ENCODE measurements at places on chromosomes 11 and 22. TPM values are rescaled to one million over a fixed set of nuclear protein-coding genes. Genes with fewer than 3 reads are reported as not detected.

DNA sequence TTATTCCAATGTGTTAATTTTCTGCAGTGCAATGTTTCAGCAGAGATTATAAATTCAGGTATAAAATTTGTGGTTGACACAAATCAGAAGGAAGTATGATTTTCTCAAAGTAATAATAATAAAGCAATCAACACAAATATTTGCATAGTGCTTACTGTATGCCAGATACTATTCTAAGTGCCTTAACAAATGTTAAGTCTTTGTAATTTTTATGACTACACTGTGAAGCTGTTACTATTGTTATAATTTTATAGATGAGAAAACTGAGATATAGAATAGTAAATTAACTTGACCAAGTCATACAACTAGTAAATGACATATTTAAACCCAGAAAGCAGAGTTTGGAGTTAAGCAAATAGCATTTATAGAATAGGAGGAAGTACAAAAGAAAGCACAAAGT, 16.4 kb upstream of the OR6X1 start:
- no peaks in the 10 kb centered on the region for H3K4me1 ChIP-seq
- DNase-seq: no peak
- H3K36me3 ChIP-seq: no peaks in the 10 kb centered on the region

The LARGE1 gene
- total RNA-seq: 10.6 TPM

The HBB gene
- total RNA-seq: 755 TPM

The KRTAP5-2 gene
- total RNA-seq: not detected

The KRTAP5-7 gene
- total RNA-seq: not detected

The MPZL2 gene
- 0.40 TPM for total RNA-seq

The FOLR1 gene
- 3.6 TPM for total RNA-seq

DNA sequence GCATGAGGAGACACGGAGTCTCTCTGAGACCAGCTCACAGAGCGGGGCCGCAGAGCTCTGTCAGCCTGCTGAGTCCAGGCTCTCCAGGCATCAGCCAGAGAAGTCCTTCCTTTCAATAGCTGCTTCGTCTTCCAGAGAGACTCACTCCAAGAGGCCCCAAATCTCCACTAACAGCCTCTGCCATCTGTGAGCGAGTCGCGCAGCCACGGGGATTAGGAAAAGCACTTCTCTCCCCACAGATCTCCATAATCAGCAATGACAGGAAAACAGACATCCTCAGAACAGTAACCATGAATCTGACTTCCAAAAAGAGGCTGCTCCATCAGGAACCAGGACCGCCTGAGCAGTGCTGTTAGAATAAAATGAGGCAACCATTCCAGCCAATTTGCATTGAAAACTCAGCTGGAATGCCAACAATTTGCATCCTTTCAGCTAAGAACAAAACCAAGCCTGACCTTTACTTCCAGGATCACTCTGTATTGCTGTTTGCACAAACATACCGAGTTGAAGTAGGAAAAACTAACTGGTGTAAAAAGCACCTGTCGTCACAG, 65.4 kb downstream of the SMCO4 start:
- DNase-seq: peak; percentile 30
- no peak overlapping the region for H3K4me3 ChIP-seq
- peaks cover 3% of the 10 kb centered on the region for H3K36me3 ChIP-seq

The MAP4K2 gene
- total RNA-seq: 7.4 TPM

DNA sequence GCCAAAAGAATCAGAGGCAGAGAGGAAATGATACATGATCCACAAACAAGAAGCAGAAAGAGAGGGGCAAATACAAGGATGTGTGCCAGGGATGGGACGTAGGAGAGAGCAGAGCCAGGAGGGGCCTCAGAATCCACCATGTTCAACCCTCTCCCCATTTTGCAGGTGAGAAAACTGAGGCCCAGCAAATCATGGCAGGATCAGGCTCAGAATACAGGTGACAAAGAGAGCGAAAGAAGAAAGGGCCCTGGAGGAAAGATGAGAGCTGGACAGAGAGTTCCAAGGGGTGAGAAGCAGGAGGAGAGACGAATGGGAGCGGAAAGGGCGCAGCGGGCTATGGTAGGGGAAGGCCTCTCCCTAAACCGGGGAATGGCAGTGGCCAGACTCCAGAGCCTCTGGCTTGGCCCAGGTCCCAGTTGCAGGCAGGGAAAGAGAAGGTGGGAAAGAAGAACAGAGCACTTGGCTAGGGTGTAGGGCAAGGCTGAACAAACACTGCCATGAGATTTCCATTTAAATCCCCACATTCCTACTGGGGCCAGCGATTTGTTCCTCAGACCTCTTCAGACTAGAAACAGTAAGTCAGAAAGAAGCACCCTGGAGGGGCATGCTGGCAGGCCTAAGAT, 44.4 kb upstream of the TSKU start:
- no peaks in the 10 kb centered on the region for H3K27me3 ChIP-seq
- peaks cover 27% of the 10 kb centered on the region for H3K4me1 ChIP-seq
- no peaks in the 10 kb centered on the region for H3K36me3 ChIP-seq
- no peak for DNase-seq

The KCNQ1 gene
- 0.84 TPM for total RNA-seq

The LINC01488 gene
- total RNA-seq: 0.04 TPM

DNA sequence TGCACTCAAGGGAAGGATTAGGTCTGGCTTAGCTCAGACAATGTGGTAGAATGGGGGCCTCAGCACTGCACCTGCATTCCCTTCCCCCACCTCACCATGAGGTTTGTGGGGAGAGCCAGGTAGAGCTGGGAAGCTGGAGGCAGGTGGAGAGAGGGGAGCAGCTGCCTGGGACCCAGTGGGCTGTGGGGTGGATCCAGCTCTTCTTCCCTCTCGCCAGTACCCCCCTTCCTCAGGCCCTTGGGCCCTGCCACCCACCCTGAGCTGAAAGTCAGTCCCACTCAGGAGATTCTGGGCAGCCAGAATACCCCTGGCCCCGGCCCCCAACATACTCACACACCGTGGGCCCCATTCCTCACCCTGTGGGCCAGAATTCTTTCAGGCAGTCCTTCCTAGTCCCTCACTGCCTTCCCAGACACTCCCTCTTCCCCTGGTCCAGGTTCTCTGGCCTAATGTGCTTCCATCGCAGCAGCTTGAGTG, 3.1 kb upstream of the POLD4 start:
- no peak overlapping the region for H3K4me3 ChIP-seq
- H3K4me1 ChIP-seq: peaks cover 63% of the 10 kb centered on the region
- H3K27me3 ChIP-seq: no peaks in the 10 kb centered on the region
- H3K36me3 ChIP-seq: no peaks in the 10 kb centered on the region
- no peak overlapping the region for H3K27ac ChIP-seq

- DNase-seq: peak; percentile 80
- H3K4me1 ChIP-seq: peaks cover 17% of the 10 kb centered on the region
- H3K4me3 ChIP-seq: no peak overlapping the region
- no peak overlapping the region for H3K27ac ChIP-seq
Observed at GRCh38 chr11:118198370-118198769, 21.9 kb upstream of the SCN2B start.

GRCh38 chr11:110335358-110335757, 38.9 kb upstream of the RDX start:
- no peaks in the 10 kb centered on the region for H3K4me1 ChIP-seq
- no peaks in the 10 kb centered on the region for H3K36me3 ChIP-seq
- H3K27ac ChIP-seq: no peak overlapping the region
- no peaks in the 10 kb centered on the region for H3K27me3 ChIP-seq

The YPEL4 gene
- 0.53 TPM for total RNA-seq

The OR51B4 gene
- 0.09 TPM for total RNA-seq

DNA sequence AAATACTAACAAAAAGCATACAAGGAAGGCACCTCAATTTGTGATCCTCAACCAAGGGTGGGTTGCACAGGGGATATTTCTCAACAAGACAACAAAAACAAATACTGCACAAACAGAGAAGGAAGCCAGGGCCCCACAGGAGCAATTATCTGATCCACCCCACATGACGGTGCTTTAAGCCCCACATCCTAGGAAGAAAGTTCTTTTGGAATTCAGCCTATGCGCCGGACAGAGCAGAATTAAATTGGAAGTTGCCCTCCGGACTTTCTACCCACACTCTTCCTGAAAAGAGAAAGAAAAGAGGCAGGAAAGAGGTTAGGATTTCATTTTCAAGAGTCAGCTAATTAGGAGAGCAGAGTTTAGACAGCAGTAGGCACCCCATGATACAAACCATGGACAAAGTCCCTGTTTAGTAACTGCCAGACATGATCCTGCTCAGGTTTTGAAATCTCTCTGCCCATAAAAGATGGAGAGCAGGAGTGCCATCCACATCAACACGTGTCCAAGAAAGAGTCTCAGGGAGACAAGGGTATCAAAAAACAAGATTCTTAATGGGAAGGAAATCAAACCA, 40.6 kb downstream of the OSBP start:
- H3K4me3 ChIP-seq: no peak overlapping the region
- H3K27ac ChIP-seq: no peak overlapping the region
- H3K36me3 ChIP-seq: peaks cover 41% of the 10 kb centered on the region
- no peaks in the 10 kb centered on the region for H3K27me3 ChIP-seq
- H3K4me1 ChIP-seq: no peaks in the 10 kb centered on the region
- DNase-seq: no peak

GRCh38 chr11:68968306-68969250, 12.2 kb downstream of the MRGPRD start:
- no peak overlapping the region for H3K4me3 ChIP-seq
- H3K27ac ChIP-seq: peak overlapping the region; percentile 62

The CARD10 gene
- total RNA-seq: 7.8 TPM

The QSER1 gene
- total RNA-seq: 29.6 TPM

GRCh38 chr22:37758694-37759093, 49.0 kb upstream of the GCAT start:
- H3K4me1 ChIP-seq: peaks cover 3% of the 10 kb centered on the region
- no peak overlapping the region for H3K4me3 ChIP-seq
- no peak overlapping the region for H3K27ac ChIP-seq

The MS4A4A gene
- 10.3 TPM for total RNA-seq

DNA sequence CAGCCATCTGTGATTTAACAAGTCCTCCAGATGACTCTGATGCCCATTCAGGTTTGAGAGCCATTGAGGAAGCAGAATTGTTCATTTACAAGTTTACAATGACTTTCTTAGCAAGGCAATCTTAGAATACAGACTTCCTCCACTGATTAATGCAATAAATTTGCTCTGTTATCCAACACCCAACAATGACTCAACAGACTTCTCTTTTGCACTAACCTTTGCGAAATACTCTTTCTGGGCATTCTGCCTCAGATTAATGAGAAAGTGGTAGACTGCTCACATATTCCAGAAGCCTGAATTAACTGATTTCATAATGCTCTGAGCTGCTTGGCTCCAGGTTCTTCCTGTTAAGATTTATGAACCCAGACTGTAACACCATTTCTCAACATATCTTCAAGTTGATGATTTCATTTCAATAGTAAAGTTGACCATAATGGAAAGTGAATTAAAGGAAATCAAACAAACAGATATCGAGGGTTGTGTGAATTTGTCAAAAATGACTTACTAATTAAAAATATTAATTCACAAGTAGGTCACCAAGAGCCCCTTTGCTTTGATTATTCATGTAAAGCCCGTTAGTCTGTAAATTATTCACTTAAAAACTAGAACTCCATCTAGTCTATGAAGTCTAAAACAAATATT, 70.5 kb upstream of the BLID start:
- DNase-seq: peak; percentile 53
- H3K4me1 ChIP-seq: peaks cover 2% of the 10 kb centered on the region
- H3K4me3 ChIP-seq: no peak overlapping the region
- H3K36me3 ChIP-seq: no peaks in the 10 kb centered on the region
- H3K27me3 ChIP-seq: no peaks in the 10 kb centered on the region

The BTBD18 gene
- not detected for total RNA-seq

- peak; percentile 90 for DNase-seq
- H3K27ac ChIP-seq: no peak overlapping the region
- H3K4me3 ChIP-seq: no peak overlapping the region
Observed at GRCh38 chr22:27474711-27475547, 326.6 kb downstream of the MN1 start.

DNA sequence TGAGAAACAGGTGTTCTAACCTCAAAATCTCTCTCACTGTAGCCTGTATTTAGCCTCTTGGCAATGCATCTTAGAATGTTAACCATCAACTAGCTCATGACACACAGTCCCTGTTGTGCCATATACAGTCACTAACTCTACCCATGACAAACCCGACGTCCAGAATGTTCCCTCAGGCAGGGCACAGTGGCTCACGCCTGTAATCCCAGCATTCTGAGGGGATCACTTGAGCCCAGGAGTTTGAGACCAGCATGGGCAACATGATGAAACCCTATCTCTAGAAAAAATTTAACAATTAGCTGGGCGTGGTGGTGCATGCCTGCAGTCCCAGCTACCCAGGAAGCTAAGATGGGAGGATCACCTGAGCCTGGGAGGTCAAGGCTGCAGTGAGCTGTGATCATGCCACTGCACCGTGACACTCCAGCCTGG, 18.2 kb upstream of the CCDC34 start:
- no peak overlapping the region for H3K4me3 ChIP-seq
- no peaks in the 10 kb centered on the region for H3K4me1 ChIP-seq
- H3K27me3 ChIP-seq: no peaks in the 10 kb centered on the region
- no peak for DNase-seq

DNA sequence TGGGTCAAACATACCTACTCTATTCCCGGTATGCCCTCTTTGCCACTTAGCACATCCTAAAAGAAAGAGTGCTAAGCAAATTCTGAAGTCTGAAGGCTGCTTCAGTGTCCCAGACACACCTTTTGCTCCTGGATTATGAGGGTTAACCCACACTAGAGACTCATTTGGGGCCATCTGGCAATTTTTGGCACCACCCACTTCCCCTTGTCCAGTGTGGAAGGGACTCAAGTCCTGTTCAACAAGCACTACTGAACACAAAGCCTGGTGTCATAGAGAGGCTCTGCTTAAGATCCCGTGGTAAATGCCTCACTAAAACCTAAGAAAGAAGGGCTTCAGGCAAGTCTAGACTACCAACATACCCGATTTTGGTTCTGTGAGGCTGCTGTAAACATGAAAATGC, 85.8 kb downstream of the SERGEF start:
- H3K4me3 ChIP-seq: no peak overlapping the region
- DNase-seq: no peak
- H3K36me3 ChIP-seq: no peaks in the 10 kb centered on the region
- H3K4me1 ChIP-seq: peaks cover 11% of the 10 kb centered on the region

- DNase-seq: no peak
- H3K36me3 ChIP-seq: peaks cover 32% of the 10 kb centered on the region
- no peaks in the 10 kb centered on the region for H3K27me3 ChIP-seq
- H3K4me3 ChIP-seq: peak overlapping the region; percentile 83
Observed at GRCh38 chr22:35400501-35400790, 506 bp downstream of the MCM5 start.

The STIM1 gene
- total RNA-seq: 40.7 TPM

GRCh38 chr11:84130646-84131427, 844.7 kb upstream of the CCDC90B start:
- H3K27me3 ChIP-seq: no peaks in the 10 kb centered on the region
- no peaks in the 10 kb centered on the region for H3K4me1 ChIP-seq
- no peak for DNase-seq

- no peak overlapping the region for H3K4me3 ChIP-seq
- peaks cover 3% of the 10 kb centered on the region for H3K4me1 ChIP-seq
- no peaks in the 10 kb centered on the region for H3K27me3 ChIP-seq
- no peak for DNase-seq
Observed at GRCh38 chr11:123630126-123630608, 24.3 kb downstream of the SCN3B start.

- H3K27ac ChIP-seq: peak overlapping the region; percentile 29
- H3K4me1 ChIP-seq: peaks cover 13% of the 10 kb centered on the region
- DNase-seq: peak; percentile 83
- H3K36me3 ChIP-seq: peaks cover 2% of the 10 kb centered on the region
- no peak overlapping the region for H3K4me3 ChIP-seq
- H3K27me3 ChIP-seq: no peaks in the 10 kb centered on the region
Observed at GRCh38 chr11:110473706-110474105, 44.0 kb downstream of the FDX1 start.

Data from muscle of leg (tissue), 16 donors.